Activated CD4-positive, alpha-beta T cell treated with anti-CD3 and anti-CD28 coated beads, Interleukin-2, amount 10 ng/mL, durations not matched to agents 24 days and 14 days (primary cell): ENCODE measurements at places on chromosomes 6 and 20.
A peak's percentile ranks its signal among the peaks of the same experiment; 100 is the strongest.

DNA sequence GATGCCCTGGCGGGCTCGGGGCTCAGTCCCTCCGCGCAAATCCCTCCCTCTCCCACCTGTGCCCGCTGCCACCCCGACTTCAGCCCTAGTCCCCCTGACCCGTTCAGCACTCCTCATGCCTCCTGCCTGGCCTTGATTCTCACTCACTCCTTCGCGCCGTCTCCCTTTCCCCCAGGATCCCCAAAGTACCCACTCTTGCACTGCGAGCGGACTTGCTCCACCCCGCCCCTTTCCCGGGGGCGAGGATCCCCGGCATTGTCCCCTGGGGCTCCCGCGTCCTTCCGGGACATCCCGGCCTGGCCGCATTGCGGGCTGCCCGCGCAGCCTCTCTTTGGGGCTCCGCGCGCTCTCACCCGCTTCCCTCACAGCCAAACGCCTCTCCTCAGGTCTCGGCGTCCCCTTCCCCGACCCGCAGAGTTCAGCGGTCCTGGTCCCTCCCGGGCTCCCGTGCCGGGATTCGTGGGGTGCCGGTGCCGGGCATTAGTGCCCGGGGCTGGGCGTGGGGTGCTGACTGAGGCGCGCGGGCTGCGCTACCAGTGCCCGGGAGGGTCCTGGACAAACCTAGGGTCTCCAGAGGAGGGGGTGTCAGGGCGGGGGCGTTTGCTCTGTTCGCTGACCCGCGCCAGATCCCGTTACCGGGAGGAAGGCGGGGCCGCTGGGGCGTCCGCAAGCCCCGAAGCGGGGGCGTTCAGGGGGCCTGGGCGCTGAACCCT lies 45.5 kb upstream of the SUPT3H start:
- peak; percentile 81 for DNase-seq

DNA sequence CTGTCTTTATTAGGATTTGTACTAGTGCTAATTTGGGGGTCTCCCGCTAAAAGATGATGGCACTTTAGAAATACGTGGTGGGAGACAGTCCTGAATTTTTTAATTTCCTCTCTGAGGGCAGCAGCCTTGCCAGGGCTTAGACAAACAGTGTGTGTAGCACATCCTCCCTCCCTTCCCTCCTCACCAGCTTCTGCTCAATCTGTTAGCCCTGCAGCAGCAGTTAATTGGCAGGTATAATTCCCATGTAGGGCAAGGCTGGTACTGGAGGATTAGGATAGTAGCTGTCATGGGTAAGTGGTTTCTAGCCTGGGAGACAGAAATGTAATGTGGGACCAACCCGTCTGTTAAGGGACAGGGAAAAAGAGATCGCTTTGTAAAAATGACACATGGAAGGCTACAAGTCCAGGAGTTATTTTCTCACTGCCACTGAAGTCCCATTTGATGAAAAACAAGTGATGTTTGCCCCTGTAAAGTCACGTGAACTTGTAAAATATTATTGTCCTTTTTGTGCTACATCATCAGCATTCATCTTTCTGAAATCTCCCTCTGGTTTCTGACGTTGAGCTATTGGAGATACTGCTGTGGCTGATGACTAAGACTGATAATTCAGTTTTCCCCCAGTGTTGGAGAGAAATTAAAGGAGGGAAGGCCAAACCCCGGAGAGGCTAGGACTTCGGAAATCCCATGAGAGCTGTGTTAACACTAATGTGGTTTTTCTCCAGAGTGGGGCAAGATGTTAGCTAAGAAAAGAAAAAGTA lies 40.6 kb downstream of the CTNNBL1 start:
- no peak for DNase-seq

- no peak for DNase-seq
Observed at GRCh38 chr6:159646733-159647132, 46.3 kb downstream of the SOD2 start.

- no peak for DNase-seq
Observed at GRCh38 chr6:42302411-42302810, 84.8 kb upstream of the MRPS10 start.

DNA sequence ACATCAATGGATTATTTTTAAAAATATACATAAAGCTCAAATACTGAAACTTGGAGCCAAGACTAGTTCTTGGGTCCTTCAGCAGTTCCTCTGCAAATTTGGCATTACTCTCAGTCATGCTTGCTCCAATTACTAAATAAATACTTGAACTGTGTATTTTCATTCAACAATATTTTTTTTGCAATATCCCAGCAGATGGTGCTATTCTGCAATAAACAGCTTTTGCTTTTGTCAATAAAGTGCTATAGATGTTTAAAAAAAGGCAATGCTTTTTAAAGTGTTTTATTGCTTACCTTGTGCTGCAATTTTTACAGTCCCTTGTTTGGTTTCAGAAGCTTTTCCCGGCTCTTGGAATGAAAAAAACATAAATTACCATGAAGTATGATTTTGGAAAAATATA lies 243.4 kb downstream of the TRDN start:
- DNase-seq, result no peak

DNA sequence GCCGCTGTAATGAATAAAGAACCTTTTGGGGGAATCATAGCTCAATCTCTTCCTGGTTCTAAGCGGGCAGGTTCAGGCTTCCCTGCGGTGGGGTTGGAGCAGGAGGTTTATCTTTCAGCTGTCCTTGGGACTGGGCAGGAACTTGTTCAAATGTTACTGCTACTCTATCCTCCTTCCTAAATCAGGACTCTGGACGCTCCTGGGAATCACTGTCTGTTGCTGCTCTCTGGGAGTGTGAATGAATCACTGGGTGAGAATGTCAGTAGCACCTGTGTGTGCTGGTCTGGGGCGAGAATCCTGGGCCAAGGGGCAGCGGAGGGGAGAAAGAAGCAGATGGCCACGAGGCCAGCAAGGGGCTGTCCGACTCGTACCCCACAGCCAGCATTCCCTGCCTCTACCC lies 65.4 kb upstream of the ZNFX1 start:
- no peak for DNase-seq

GRCh38 chr6:107989166-107990094 lies 31.4 kb upstream of the SEC63 start:
- no peak for DNase-seq
